ENCODE measurements at places on chromosomes 12 and 14. TPM values are rescaled to one million over a fixed set of nuclear protein-coding genes. Genes with fewer than 3 reads are reported as not detected.

DNA sequence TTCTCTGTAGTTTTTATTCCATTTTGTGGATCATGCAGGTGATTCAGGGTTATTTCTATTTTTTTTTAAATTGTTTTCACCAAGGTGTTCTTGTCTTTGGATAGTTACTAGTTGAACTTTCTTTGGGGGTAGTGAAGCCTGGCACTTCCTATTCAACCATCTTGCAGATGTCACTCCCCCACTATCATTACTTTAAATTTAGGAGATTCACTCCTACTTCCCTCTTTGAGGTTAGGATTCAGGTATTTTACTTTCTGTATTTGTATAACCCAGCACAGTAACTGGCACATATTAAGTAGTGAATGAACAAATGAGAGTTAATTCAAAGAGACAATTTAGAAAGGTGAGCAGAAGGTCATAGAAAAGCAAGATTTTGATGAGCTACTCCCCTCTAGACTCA is 255.6 kb downstream of the ATP23 start:
- H3K27me3 ChIP-seq = no peaks in the 10 kb centered on the region
- H3K36me3 ChIP-seq = no peaks in the 10 kb centered on the region
- no peak for DNase-seq
- H3K27ac ChIP-seq = no peak overlapping the region
- H3K4me3 ChIP-seq = no peak overlapping the region

- H3K4me3 ChIP-seq = no peak overlapping the region
- H3K4me1 ChIP-seq = no peaks in the 10 kb centered on the region
- no peak overlapping the region for H3K27ac ChIP-seq
- no peaks in the 10 kb centered on the region for H3K27me3 ChIP-seq
Measured at GRCh38 chr12:114291389-114292060, 114.4 kb downstream of the TBX5 start.

GRCh38 chr12:2177003-2177402 is 124.2 kb downstream of the CACNA1C start:
- no peak overlapping the region for H3K4me3 ChIP-seq
- no peak overlapping the region for H3K27ac ChIP-seq
- H3K27me3 ChIP-seq = no peaks in the 10 kb centered on the region
- H3K36me3 ChIP-seq = no peaks in the 10 kb centered on the region
- peaks cover 17% of the 10 kb centered on the region for H3K4me1 ChIP-seq
- no peak for DNase-seq

DNA sequence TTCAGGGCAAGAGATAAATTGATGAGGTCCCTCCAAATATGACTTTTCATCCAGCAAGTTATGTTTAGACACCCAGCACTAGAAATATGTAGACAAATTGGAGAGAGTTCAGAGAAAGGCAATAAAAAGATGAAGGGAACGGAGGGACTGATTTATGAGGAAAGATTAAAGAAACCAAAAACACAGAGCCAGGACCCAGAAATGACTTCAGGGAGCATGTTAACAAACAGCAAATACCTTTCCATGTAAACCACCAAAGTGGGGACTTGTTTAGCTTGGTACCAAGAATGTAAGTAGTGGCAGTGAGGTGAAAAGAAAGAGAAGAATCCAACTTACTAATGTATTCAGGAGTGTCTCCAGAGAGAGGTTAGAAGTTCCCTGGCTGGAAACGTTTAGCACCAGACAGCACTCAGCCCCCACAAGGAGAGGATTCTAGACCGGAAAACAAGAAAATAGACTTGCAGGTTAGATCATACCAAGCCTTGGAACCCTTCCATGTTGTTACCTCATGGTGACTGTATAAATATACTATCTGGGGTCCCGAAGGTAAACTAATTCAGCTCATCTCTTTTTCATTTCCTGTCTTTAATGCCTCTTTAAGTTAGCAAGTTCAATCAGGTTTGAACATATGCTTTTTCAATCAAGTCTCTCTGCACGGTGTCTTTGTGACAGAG is 79.2 kb downstream of the TBC1D30 start:
- no peak for DNase-seq
- H3K27me3 ChIP-seq = no peaks in the 10 kb centered on the region
- H3K27ac ChIP-seq = no peak overlapping the region
- H3K4me3 ChIP-seq = no peak overlapping the region
- H3K36me3 ChIP-seq = no peaks in the 10 kb centered on the region
- no peaks in the 10 kb centered on the region for H3K4me1 ChIP-seq

- DNase-seq = no peak
- H3K4me1 ChIP-seq = no peaks in the 10 kb centered on the region
- H3K36me3 ChIP-seq = no peaks in the 10 kb centered on the region
- H3K4me3 ChIP-seq = peak overlapping the region; percentile 77
- no peaks in the 10 kb centered on the region for H3K27me3 ChIP-seq
- peak overlapping the region; percentile 92 for H3K27ac ChIP-seq
Measured at GRCh38 chr14:93332397-93332852, 411 bp downstream of the BTBD7 start.

DNA sequence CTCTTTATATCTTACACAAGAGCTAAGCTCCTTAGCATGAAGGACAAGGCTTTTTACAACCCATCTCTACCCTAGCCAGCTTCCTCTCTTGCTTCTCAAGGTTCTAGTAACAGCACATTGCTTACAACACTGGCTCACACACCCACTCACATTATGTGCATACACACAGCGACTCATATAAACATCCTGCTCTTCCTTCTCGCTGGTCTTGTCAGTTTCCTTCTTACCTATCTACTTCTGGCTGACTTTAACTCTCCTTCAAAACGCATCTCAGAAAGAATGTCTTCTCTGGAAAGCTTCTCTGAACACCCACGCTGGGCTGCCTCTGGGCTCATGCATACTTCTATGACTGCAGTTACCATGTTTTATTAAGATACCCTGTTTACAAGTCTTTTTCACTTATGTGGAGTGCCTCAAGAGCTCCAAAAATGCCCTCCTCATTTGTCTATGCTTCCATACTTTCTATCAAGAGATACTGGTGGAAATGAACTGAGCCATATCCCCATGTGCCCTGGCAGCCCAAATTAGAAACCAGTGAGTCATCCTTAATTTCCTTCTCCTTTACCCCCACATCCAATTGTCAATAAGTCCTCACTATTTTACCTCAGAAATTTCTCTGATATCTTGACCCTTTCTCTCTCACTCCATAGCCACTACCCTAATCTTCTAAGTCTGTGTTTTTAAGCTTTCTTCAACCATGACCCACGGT is 126.9 kb upstream of the KRAS start:
- no peak overlapping the region for H3K4me3 ChIP-seq
- no peaks in the 10 kb centered on the region for H3K36me3 ChIP-seq
- H3K27me3 ChIP-seq = no peaks in the 10 kb centered on the region
- H3K4me1 ChIP-seq = no peaks in the 10 kb centered on the region

DNA sequence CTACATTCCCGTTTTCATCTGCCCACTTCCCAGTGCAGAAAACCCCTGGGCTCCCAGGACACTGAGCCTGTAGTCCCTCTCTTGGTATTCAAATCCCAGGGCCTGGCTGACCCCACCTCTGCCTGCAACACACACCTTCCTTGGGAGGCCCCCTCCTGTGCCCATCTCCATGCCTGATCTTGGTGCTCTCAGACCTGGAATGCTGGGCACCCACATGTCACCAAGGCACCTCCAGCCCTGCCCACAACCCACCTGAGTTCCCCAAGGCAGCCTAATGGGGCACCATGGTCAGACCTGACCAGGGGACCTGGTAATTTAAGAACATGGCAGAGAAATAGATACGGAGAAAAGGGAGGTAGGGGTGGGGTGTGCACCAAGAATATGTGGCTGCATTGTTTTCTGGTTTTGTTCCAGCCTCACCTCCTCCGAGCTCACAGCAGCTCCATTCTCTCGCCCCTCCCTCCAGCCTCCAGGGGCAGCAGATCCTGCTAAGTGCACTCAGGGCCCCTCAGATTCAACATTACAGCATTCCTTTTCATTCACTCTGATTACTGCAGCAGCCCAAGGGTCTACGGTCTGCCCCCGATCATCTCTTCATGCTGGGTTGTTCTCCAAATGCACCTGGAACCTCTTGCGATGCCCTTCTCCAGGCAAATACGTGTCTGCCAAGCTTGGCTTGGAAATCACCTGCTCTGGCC is 9.2 kb upstream of the HSP90AA1 start:
- peaks cover 6% of the 10 kb centered on the region for H3K4me1 ChIP-seq
- no peak for DNase-seq
- H3K27me3 ChIP-seq = no peaks in the 10 kb centered on the region
- no peak overlapping the region for H3K27ac ChIP-seq

DNA sequence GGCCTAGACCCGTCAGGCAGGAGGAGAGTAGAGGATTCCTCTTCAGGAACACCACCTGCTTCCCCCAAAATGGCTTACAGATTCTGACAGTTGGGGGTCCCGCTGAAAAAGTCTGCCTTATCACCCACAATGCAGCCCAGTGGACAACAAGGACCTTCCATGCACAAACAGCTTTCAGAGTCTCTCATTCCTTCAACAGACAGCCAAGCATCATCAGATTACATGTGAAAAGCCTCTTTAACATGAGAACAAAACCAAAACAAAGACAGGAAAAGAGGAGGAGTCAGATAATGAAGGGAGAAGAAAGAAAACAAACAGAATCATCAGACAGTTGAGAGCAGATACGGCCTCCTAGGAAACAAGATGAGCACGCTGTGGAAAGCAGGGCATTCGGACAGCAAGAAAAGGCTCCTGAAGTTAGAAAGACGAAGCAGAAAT is 18.3 kb downstream of the KCTD10 start:
- no peak for DNase-seq
- H3K27ac ChIP-seq = peak overlapping the region; percentile 99
- peaks cover 42% of the 10 kb centered on the region for H3K36me3 ChIP-seq
- H3K27me3 ChIP-seq = no peaks in the 10 kb centered on the region
- peak overlapping the region; percentile 2 for H3K4me3 ChIP-seq

Gene CLEC2A
- not detected for total RNA-seq

Gene COX8C
- not detected for total RNA-seq
